ENCODE measurements at places on chromosomes 16 and 17.

GRCh38 chr16:47847220-47847970, 308.4 kb downstream of the ABCC12 start:
- no peak for DNase-seq

- DNase-seq = no peak
Measured at GRCh38 chr17:77884967-77885641, 73.4 kb upstream of the TNRC6C start.

DNA sequence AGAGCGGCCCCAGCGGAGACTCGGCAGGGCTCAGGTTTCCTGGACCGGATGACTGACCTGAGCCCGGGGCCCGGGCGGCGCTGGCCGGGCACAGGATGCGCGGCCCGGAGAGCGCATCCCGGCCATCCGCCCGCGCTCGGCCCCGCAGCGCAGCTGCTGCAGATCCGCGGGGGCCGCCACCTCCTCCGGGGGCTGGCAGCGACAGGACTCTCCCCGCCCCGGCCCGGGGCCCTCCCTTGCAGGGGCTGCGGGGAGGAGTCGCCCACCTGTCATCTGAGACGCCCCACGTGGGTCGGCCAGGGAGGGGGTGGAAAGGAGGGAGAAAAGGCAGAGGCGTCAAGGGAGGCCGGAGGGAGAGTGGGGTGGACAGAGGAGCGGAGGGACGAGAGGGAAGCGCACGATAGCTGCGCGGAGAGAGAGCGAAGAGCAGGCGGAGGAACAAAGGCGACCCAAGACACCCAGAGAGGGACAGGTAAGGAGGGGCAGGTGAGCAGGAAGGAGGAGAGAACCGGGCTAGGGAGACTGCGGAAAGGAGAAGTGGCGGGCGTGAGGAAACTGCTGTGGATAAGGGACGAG, 471 bp upstream of the PRKAR1A start:
- peak; percentile 74 for DNase-seq

GRCh38 chr17:44902135-44902760, 3.0 kb upstream of the EFTUD2 start:
- DNase-seq = no peak

DNA sequence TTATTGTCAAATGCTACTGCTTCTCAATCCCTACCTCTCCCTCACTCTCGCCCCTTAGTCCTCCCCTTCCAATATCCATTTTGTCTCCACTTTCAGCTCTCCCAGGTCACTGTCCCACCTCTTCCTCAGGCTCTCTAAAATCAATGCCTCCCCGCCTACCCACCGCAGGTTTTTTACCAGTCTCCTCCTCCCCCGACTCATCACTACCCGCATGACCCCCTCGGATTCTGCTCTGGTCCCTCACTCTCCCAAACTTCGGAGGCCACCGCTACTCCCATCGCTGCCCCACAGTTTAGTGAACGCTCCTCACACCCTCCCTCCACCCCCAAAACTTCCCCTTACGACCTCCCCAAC, 513 bp downstream of the CRLF3 start:
- no peak for DNase-seq

DNA sequence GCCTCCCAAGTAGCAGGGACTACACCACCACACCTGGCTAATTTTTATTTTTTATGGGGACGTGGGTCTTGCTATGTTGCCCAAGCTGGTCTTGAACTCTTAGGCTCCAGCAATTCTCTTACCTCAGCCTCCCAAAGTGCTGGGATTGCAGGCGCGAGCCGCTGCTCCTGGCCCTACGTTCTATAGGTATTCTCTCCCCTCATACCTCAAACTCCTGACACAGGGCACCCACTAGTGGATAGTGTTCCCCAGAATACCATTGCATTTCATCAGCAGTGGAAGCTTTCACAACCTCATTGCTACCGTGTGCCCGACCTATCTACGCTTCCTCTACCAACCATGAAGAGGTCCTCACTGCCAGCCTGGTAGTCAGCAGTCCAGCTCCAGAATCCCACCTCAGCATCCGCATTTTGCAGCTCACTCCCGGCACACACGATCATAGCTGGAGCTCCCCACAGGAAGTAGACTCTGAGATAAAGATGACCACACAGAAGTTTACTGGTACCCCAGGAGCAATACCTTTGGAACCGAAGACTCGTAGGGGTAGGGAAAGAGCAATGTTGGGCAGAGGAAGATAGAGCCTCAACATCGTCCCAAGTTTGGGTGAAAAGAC, 9.3 kb downstream of the CTRB2 start:
- DNase-seq = no peak

- no peak for DNase-seq
Measured at GRCh38 chr16:16036359-16036792, 87.0 kb downstream of the ABCC1 start.

- no peak for DNase-seq
Measured at GRCh38 chr17:43967251-43967875, 13.6 kb upstream of the PYY start.

DNA sequence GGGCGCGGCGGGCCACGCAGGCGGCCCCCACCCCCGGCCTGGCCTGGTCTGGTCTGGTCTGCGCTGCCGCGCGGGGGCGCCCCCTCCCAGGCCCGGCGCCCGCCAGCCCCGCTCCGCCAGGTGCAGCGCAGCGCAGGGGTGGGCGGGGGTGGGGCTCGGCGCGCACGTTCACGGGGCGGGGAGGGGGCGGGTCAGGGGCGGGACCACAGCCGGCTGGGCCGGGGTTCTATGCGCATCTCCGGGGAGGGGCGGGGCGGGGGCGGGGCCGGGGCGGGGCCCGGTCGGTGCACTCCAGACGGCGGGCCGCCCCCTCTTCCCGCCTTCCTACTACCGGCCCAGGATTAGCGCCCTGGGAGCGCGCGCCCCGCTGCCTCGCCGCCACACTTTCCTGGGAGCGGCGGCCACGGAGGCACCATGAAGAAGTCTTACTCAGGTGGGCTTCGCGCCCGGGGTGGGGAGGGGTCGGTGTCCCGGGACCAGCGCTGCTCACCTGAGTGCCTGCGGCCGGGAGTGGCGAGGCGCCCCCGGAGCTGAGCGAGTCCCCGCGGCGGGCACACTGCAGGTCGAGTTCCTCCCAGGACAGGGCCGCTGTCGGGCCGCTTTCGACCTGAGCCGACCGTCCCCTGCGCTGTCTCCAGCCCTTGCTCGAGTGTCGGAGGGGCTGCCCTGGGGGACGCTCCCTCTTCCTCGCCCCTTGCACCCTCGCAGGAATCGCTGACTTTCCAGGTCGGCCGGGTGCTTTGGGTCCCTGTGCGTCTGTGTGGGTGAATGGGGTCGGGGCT, 140.5 kb downstream of the SEC14L1 start:
- DNase-seq = no peak

DNA sequence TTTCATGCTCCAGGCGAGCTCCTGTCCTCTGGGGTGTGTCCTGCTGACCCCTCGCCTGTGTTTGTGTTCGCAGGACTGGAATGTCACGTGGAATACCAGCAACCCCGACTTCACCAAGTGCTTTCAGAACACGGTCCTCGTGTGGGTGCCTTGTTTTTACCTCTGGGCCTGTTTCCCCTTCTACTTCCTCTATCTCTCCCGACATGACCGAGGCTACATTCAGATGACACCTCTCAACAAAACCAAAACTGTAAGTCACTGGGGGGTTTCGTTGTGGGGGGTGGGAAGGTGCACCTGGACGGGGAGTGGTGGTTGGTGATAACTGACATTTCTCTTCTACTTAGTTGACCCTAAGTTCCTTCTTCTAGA, 58.3 kb downstream of the ABCC1 start:
- DNase-seq = no peak

DNA sequence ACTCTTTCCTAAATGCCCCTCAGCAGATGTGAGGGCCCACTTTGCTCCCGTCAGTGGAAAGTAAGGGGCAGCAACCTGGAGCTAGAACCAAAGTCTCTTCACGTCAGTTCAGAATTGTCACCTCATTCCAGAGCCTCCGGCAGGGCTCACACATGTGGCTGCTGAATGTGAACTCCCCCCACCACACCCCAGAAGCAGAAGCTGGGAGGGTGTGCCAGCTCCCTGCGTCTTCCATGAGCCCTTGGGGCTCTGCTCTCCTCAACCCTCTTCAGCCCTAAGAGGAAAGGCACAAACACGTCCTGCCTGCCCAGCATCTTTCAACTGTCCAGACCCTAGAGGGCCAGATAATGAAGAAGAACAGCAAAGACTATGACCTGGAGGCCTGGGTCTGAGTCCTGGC, 105.3 kb downstream of the SALL1 start:
- no peak for DNase-seq

GRCh38 chr17:5672815-5673430, 88.6 kb upstream of the NLRP1 start:
- no peak for DNase-seq

DNA sequence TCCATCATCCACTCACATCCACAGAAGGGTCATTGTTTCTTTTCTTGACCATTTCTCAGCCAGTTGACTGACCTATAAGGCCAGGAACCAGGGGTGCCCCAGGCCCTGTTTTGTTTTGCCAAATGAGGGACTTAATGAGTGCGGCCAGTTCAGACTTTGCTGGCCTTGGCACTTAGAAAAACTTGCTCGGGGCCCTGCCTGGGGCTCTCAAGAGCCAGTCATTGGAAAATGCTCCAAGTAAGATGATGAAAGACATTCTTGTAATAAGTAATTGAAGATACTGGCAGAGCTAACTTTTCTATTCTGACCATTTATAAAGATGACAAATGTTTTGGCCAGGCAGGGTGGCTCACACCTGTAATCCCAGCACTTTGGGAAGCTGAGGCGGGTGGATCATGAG, 29.0 kb upstream of the CLEC18B start:
- DNase-seq = no peak

GRCh38 chr16:26993511-26993910, 73.2 kb upstream of the C16orf82 start:
- DNase-seq = no peak

DNA sequence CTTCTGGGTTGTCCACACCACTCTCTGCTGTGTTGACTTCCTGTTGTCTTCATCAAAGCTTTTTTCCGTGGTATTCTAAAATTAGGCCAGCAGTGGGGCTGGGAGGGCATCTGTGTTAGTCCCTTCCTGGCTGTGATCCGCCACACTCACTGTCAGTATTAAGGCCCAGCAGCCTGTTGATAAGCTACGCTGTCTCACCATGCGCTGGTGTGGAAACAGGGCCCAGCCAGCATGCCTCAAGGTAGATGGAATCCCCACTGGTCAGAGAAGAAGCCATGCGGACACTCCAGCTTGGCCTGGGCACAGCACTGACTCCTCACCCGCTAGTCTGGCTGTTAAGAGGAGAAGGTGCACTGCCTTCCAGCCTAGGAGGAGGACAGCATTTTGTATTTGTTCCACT, 11.4 kb downstream of the CDR2L start:
- no peak for DNase-seq

GRCh38 chr17:51000835-51001638, 119.6 kb downstream of the SPAG9 start:
- DNase-seq = no peak

GRCh38 chr17:78933959-78934568, 8.9 kb upstream of the TIMP2 start:
- DNase-seq = peak; percentile 77

DNA sequence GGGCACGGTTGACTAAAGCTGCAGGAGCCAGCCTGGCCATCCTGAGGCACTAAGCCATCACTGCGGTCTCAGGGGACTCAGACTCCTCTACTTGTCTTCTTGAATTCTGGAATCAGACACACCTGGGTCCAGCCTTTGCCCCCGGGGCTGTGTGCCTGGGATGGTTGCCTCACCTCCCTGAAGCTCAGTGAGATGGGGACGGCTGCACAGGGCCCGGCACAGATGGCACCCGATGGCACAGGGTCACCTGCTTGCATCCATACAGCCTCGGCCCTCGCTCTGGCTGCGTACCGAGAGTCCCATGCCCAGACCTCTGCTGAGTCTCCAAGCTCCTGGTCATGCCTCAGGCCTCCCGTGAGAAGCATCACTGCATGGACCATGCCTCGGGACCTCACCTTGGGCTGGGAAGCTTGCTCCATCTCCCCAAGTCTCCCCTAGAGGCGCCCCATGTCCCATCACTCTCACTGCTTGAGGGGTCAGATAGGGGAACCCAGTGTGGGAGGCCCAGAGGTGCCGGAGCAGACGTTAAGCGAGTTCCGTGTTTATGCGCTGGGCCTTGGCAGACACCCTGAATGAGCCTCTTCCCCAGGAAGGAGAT, 316.3 kb downstream of the SEC14L1 start:
- no peak for DNase-seq

GRCh38 chr16:67457611-67458010, 23.3 kb downstream of the ATP6V0D1 start:
- DNase-seq = no peak

GRCh38 chr17:41918314-41919164, at the start of gene ACLY:
Gene ACLY (minus strand): TSS chr17:41918951. CDS start chr17:41913873, 5,078 bp downstream.
- peak; percentile 95 for DNase-seq
